ENCODE measurements at places on chromosomes 7 and 10.
A peak's percentile ranks its signal among the peaks of the same experiment; 100 is the strongest.

- no peak for DNase-seq
Observed at GRCh38 chr10:86813101-86813500, 56.7 kb downstream of the BMPR1A start.

- DNase-seq: peak; percentile 51
Observed at GRCh38 chr7:26202019-26202990, 760 bp downstream of the CBX3 start.

DNA sequence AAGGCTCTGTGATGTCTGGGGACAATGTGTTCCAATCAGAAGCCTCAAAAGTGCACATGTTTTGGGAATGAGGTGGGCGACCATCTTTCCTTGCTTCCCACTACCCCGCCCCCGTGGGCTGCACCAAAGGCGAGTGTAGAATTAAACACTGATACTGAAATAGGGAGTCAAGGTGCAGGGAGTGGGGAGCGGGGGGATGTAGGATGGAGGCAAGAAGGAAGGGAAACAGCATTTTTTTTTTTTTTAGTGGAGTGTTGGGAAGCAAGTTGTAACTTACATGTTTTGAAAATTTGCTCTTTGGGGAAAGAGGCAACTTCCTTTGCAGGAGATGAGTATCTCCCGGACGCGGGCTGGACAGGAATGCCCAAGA, 484 bp upstream of the DLX5 start:
- DNase-seq: no peak

DNA sequence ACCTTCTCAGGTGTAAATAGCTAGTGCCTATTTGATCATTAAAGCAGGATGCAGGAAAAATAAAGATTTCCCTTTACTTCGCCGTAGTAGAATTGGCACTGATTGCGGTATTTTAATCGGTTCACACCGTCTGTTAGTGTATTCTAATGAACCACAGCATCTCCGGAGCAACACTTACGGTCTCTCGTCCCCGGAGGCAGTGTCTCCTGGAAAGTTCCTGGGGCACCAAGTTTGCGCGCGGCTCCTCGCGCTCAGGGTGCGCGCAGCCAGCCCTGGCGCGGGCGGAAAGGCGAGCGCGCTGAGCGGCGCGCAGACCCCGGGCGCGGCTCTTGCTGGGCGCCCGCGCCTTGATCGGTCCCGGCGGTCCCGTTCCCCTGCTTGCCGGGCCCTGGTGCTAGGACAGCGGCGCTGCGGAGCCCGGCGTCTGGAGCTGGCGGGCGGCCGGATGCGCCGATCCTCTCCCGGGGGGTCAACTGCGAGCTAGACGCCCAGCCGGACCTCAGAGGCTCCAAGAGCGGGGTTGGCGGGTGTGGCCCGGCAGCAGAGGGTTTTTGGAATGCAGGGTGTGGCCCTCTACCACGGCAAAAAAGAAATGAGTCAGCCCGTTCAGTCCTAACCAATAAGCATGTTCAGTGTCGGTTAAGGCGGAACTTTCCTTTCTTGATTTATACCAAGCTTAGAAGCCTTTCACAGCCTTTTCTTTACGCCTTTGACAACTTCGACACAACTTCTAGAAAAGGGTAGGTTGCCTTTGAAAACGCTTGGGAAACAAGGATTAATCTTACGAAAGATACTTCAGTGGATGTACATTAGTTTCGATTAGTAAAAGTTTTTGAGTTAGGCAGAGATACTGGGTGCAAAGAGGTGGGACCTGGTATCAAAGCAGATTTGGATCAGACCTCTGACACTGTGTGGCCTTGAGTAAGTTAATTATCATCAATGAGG, 166.8 kb upstream of the ASAH2 start:
- DNase-seq: peak; percentile 46

- no peak for DNase-seq
Observed at GRCh38 chr10:126558881-126559280, 111.6 kb downstream of the C10orf90 start.

GRCh38 chr10:49161411-49161997, 26.7 kb downstream of the TMEM273 start:
- no peak for DNase-seq

DNA sequence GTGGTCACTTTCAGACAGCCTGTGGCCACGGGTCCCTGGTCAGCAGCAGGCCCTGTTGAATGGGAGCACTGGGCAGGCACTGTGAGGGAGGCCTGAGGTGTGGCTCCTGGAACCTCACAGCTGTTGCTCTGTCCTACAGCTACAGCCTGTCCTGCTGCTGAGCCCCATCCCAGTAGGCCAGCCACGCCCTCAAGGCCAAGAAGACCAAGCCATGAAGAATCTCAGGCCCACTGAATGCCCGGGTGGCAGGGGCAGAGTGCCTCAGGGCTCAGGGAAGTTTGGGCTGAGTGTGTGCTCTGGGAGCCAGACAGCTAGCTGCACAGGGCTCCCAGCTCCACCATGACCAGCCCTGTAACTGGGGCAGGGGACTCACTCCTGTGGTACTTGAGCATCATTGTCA, 363.5 kb upstream of the NUPR2 start:
- no peak for DNase-seq

GRCh38 chr7:157497367-157497743, 160.6 kb downstream of the DNAJB6 start:
- DNase-seq: no peak

- DNase-seq: no peak
Observed at GRCh38 chr10:55214608-55215007, 413.6 kb upstream of the PCDH15 start.

- DNase-seq: no peak
Observed at GRCh38 chr7:121744319-121744718, 128.6 kb upstream of the PTPRZ1 start.

GRCh38 chr7:42843205-42843800, 68.6 kb downstream of the C7orf25 start:
- DNase-seq: peak; percentile 34

DNA sequence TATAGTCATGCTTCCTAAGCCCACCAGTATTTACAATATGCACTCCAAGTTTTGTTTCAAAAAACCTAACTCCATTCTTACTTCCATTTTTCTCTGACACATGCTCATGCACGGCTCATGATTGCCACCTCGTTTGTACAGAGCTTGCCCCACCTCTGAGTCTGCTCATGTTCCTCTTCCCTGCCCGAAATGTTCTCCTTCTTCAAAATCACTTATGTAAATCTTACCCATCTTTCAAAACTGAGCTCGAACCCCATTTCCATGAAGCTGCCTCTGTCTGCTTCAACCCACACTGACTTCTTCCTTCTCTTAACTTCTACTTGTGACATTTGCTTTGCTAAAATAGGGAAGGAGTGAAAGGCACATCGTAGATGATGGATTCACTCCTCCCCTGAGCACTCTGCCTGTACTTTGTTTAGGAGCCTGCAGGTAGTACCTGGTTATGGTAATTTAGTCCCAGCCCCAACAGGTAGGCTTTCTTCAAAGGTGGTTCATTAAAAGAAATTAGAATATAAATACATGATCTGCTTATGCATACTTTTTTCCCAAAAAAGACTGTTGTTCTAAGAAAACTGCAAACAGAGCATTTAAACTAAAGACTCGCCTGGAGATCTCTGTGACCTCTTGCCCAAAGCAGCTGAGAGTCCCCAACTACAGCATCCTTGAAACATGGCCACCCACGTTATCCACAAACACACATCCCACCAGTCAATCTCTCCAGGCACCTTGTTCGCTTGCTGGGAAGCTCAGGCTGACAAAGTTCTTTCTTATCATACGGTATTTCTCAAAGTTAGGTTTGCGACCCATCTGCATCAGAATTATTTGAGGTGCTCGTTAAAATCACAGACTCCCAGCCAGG, 172.0 kb downstream of the DGKI start:
- no peak for DNase-seq

DNA sequence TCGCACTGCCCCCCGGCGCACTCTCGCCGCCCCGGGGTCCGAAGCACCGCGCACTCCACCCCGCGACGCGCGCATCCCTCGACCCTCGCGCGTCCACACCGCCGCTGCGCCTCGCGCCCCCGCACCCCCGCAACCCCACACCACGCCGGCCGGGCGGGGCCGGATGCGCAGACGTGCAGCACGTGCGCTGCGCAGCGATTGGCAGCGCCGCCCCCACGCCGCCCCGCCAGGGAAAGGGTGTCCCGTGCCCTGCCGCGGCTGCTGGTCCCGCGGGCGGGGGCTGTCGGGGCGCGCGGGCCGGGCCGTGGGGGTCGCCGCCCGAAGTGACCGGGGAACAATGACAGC, 53.7 kb upstream of the KDM7A start:
- no peak for DNase-seq

- DNase-seq: no peak
Observed at GRCh38 chr10:1103551-1103950, 47.4 kb downstream of the WDR37 start.

GRCh38 chr7:149741629-149742028, 31.8 kb downstream of the ZNF467 start:
- peak; percentile 11 for DNase-seq

DNA sequence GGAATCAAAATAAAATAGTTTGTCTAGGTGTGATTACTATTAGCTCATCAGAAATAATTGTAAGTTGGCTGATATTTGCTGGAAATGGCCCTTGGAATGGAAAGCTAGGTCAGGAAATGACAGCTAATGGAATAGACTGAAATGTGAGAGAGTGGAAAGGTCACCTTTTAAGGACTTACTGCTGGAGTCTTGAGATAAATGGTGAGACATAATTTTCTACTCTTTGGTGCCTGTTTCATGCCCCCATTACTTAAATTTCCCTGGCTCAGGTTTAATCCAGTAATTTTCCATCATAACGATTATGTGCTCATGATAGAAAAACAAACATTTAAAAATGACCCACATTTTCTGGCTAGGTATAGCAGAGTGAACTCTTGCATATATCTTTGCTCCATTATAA, 123.6 kb downstream of the ADAM22 start:
- DNase-seq: no peak

DNA sequence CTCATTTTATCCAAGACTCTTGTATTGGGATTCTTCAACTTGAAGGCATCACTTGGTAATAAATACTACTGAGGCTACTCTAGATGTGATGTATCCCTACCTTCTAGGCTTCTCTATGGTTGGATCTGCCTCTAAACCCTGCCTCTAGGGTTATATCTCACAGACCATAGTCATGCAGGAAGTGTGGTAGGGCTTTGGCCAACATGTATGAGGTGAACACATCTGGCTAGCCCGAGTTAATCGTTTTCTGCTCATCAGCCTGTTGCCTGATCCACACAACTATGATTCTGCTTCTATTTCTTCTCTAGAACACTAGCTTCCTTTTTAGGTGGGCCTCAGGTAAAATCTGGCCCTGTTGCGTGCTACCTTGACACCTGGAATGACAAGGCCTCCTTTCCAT, 78.7 kb upstream of the NME8 start:
- no peak for DNase-seq

GRCh38 chr10:12473491-12473890, 124.1 kb downstream of the CAMK1D start:
- DNase-seq: no peak

DNA sequence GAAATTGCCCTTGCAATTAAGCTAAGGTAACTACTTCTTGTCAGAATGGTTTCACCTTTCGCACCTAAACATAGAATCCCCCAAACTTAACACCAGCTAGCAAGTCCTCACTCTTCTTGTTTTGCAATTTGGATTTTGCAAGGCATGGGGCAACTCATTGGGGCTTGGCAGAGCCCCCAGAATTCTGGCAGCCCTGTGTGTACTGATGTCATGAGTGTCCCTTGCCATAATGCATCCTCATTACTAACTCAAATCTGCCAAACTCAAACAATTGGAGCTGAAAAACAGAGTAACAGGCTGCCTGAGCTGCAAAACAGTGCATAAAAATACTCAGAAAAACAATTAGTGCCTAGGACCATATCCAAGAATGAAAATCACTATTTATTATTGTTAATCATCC, 7.9 kb upstream of the XPNPEP1 start:
- DNase-seq: no peak

DNA sequence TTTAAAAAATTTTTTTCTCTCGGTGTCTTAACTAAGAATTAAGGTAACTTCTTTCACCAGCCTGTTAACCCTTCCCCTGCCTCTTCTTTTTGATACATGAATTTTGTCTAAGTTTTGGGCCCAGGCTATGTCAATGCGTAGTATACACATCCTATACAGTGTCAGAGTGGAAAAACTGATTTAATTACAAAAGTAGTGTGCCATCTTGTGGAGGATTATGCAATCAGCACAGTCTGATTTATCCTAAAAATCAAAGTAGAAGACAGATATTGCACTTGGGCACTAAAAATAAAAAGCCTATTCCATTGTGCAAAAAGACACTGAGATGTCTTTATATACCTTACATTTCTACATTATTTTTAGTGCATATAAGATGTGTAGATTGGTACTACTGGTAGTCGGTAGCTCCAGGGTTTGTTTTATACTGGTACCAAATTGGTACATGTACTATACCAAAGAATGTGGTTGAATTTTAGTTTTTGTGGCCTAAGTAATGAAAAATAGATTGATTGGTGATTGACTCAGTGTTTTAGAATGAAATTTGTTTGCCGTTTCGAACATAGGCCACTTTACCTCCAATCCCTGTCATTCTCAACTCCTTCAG, 96.6 kb downstream of the MKLN1 start:
- DNase-seq: no peak

GRCh38 chr10:33559105-33559504, 224.6 kb upstream of the NRP1 start:
- DNase-seq: no peak

DNA sequence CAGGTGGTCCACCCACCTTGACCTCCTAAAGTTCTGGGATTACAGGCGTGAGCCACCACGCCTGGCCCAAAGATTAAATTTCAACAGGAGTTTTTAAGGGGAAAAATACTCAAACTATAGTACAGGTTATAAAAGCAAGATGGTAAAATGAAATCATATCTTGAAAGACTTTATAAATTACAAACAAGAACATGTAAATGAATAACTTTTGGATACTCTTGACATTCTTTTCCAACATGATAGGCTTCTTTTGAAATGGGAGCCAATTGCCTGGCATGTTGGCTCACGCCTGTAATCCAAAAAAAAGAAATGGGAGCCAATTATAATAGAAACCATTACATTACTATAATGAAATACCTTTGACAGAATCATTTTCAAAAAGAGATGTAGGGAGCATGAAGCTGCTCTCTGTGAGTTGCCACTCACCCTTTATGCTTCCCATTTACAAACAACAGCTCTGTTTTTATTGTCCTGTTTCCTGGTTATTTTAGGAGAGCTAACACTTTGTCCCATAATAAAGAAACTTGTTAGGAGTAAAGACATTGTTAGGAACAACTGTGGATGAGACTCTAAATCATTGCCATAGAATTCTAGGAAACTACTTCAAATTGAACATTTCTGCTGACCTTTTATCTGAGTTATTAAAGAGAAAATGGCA, 24.6 kb upstream of the MCU start:
- no peak for DNase-seq

- DNase-seq: no peak
Observed at GRCh38 chr10:124667425-124668345, 76.5 kb downstream of the FAM53B start.

- DNase-seq: peak; percentile 8
Observed at GRCh38 chr7:77657427-77658224, 38.6 kb upstream of the RSBN1L start.

GRCh38 chr10:44911081-44911540, at the start of gene TMEM72:
Gene TMEM72, plus strand, starts transcription at chr10:44911337. Its CDS starts 176 bp downstream, at chr10:44911513.
- no peak for DNase-seq

DNA sequence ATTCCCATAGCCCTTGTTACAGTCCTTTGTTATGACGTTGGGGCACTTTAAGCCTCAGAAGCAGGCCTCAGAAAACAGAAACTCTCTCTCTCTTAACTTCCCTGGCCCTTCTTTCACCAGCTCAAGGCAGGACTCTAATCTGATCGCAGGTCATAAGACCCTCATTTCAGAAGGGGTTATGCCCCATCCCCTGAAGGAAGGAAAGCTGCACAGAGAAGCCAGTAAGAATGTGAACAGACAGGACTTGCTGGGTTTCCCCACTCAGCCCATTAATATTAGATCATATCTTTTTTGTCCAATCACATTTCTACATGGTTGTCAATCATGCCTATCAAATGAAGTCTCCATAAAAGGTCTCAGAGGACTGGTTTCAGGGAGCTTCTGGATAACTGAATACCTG, 49.3 kb upstream of the PHF14 start:
- no peak for DNase-seq

All from substantia nigra (tissue), 51 donors.